Thymus (tissue), 14 donors: ENCODE measurements at places on chromosomes 7 and 10. TPM values are rescaled to one million over a fixed set of nuclear protein-coding genes. Genes with fewer than 3 reads are reported as not detected.

DNA sequence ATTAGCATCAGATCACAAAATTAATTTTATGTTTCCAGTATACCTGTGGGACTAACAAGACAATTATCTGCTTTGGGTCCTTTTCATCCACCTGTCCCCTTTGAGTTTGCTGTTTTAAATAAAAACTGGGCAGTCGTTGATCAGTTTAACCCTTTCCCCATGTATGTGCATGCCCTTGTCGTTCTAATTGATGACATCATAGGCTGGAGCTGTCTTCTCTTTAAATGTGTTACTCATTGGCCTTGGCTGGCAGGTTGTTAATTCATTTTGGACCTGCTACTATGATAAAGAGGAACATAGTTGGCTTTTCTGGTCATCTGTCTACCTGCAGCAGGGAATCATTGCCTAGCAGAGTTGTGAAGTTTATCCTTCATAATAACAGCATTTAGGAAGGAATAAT is 53.8 kb downstream of the TASOR2 start:
- no peak overlapping the region for H3K27ac ChIP-seq
- peaks cover 3% of the 10 kb centered on the region for H3K4me1 ChIP-seq
- DNase-seq: no peak
- H3K36me3 ChIP-seq: peaks cover 13% of the 10 kb centered on the region
- H3K4me3 ChIP-seq: no peak overlapping the region

DNA sequence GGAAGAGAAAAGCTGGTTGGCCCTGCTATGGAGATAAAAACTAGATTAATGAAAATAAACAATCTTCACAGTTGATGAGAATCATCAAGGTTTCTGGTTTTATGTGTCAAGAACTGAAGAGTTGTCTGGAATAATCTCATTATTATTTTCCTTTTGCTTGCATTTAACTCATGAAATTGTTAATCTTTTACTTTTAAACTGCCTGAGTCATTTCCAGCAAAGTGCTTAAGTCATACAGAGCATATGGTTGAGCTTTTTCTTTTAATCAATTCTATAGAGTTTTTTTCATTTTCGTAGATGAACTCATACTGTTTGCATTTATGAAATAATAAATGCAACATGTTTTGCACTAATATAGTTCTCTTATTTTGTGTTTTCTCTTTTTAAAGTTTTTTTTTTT is 747.9 kb downstream of the NXPH1 start:
- no peak for DNase-seq
- no peaks in the 10 kb centered on the region for H3K27me3 ChIP-seq
- no peak overlapping the region for H3K4me3 ChIP-seq
- H3K27ac ChIP-seq: no peak overlapping the region
- no peaks in the 10 kb centered on the region for H3K36me3 ChIP-seq

DNA sequence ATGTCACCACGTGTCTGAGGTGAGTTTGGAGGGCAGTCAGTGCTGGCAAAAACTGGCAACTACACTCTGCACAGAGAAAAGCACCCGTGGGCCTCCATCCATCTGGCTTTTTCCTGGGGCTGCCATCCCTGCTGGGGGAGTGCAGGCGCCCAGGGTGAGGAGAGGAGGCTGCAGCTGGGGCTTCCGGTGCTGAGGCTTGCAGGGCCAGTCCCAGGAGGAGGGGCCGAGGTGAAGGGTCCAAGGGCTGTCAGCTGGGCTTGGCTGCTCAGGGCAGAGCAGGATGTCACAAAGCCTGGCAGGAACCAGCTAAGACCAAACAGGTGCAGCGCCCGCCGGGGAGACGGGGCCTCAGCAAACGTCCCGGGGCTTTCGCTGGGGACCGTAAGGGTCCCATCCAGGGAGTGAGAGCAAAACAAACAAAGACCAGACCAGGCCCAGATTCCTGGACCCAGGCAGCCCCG is 77.2 kb downstream of the CFAP46 start:
- no peaks in the 10 kb centered on the region for H3K36me3 ChIP-seq
- H3K27ac ChIP-seq: no peak overlapping the region
- no peak overlapping the region for H3K4me3 ChIP-seq
- DNase-seq: no peak

DNA sequence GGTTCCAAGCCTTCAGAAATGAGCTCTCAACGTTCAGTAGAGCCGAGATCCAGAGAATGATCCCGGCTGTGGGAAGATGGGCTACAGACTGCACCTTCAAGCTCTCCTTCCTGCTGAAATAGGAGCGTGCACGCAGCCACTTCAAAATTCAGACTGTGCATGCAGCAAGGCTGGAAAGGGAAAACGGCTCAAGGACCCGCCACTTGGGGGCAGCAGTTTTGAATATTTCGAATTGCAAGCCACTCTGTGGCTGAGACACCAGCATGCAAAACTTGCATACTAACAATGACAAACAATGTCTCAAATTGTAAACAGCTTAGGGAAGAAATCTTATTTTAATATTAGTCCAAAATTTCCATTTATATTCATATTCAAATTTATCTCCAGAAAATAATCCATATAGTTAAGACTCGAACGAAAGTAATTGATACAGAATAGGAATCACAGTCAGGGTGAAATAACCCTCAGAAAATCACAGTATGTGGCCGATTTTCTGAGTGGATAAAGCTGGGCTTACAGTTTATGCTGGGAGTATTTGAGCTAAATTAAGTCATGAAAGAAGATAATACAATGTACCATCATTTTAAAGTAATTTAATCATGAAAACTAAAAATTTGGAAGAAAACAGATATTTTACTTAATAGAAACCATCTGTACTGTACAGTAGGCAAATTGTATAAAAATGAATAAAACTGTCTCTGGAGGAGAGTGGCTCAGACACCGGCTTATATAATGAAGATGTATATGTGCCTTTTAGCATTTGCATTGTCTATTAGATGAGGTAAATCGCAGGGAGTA is 137.9 kb upstream of the MKI67 start:
- no peak overlapping the region for H3K27ac ChIP-seq
- peaks cover 45% of the 10 kb centered on the region for H3K27me3 ChIP-seq
- H3K4me1 ChIP-seq: no peaks in the 10 kb centered on the region
- no peak overlapping the region for H3K4me3 ChIP-seq

DNA sequence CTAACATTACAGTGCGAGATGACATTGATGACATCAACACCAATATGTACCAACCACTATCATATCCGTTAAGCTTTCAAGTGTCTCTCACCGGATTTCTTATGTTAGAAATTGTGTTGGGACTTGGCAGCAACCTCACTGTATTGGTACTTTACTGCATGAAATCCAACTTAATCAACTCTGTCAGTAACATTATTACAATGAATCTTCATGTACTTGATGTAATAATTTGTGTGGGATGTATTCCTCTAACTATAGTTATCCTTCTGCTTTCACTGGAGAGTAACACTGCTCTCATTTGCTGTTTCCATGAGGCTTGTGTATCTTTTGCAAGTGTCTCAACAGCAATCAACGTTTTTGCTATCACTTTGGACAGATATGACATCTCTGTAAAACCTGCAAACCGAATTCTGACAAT is 4.3 kb downstream of the GPR22 start:
- H3K4me3 ChIP-seq: no peak overlapping the region
- H3K4me1 ChIP-seq: no peaks in the 10 kb centered on the region
- no peaks in the 10 kb centered on the region for H3K36me3 ChIP-seq
- no peak for DNase-seq
- H3K27ac ChIP-seq: no peak overlapping the region

DNA sequence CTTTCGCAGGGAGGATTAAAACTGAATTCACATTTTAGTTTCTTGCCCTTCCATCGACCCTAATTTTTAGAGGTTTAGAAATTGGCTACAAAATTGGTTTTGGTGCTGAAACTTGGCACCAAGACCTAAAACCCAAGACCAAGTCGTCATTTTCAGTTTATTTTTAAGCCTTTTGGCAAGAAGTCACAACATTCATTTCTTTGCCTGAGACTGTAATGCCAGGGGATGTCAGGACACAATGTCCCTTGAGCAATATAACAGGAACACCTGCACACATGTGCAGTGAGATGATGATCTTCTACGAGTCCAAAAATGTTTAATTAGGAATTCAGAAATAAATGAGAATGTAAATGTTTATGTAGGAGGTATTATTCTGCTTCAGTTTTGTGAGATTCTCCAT is 335.4 kb upstream of the ANKRD30A start:
- no peak for DNase-seq
- no peaks in the 10 kb centered on the region for H3K27me3 ChIP-seq
- H3K27ac ChIP-seq: no peak overlapping the region
- no peaks in the 10 kb centered on the region for H3K36me3 ChIP-seq

DNA sequence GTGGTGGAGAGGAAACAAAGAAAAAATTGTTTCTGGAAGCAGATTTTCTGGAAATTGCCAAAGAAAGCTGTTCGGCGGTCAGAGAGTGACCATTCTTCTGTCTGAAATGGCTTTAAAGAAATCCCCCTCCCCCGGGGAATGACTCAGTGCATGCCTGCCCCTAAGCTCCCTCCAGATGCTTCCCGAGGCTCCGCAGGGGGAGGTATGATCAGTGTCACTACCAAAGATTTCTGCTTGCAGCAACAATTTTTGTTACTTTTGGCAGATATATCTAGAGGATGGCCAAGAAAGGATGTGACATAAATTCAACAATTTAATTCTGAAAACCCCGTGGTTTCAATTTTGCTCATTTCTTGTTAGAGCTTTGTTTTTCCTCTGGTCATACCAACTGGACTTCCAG is 163.9 kb downstream of the JCAD start:
- H3K27me3 ChIP-seq: no peaks in the 10 kb centered on the region
- H3K4me3 ChIP-seq: no peak overlapping the region
- no peaks in the 10 kb centered on the region for H3K36me3 ChIP-seq

- no peaks in the 10 kb centered on the region for H3K36me3 ChIP-seq
- H3K27me3 ChIP-seq: no peaks in the 10 kb centered on the region
- no peak for DNase-seq
These were observed 6.7 kb upstream of the STK17A start for GRCh38 chr7:43576241-43576640.

GRCh38 chr7:16268821-16269768 is 152.2 kb downstream of the CRPPA start:
- no peak for DNase-seq
- no peaks in the 10 kb centered on the region for H3K27me3 ChIP-seq
- H3K36me3 ChIP-seq: no peaks in the 10 kb centered on the region
- H3K4me3 ChIP-seq: no peak overlapping the region
- no peak overlapping the region for H3K27ac ChIP-seq

- DNase-seq: no peak
- H3K27me3 ChIP-seq: peaks cover 51% of the 10 kb centered on the region
- H3K4me3 ChIP-seq: peak within 1 kb of the TSS; percentile 56
- no peak within 1 kb of the TSS for H3K27ac ChIP-seq
These were observed at the start of gene PAOX for GRCh38 chr10:133379152-133379800. Gene PAOX (plus strand): TSS chr10:133379262. CDS start chr10:133379317, 55 bp downstream.

GRCh38 chr10:33267708-33268107 is 66.8 kb downstream of the NRP1 start:
- no peak overlapping the region for H3K4me3 ChIP-seq
- no peak overlapping the region for H3K27ac ChIP-seq
- no peaks in the 10 kb centered on the region for H3K36me3 ChIP-seq

DNA sequence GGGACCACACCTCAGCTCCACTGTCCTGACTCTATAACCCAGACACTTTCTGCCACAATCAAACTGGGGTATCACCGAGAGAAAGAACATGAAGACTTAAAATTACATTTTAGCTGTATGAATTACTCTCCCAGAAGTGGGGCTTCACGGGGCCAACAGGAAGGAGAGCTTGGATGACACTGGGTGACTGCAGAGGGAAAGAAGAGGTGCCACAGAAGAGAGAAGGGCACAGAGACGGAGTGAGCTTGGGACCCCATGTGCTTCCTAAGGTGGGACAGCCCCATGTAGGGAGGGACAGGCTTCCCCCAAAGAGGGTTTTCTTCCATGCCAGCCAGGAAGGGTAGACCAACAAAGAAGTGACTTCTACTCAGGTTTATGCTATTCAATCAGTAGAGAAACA is 162.0 kb upstream of the RHEB start:
- no peak overlapping the region for H3K4me3 ChIP-seq
- DNase-seq: no peak
- H3K4me1 ChIP-seq: peaks cover 19% of the 10 kb centered on the region

MRPL43 gene
- 55.0 TPM for total RNA-seq

DMBT1 gene
- total RNA-seq: 0.09 TPM

HOXA7 gene
- 0.57 TPM for total RNA-seq
